ENCODE measurements at places on chromosomes 1 and 21. TPM values are rescaled to one million over a fixed set of nuclear protein-coding genes. Genes with fewer than 3 reads are reported as not detected.

The C1QB gene
- not detected for total RNA-seq

The SPRR1A gene
- total RNA-seq, result not detected

The XPR1 gene
- total RNA-seq, result 111 TPM

The GREM2 gene
- 44.0 TPM for total RNA-seq

The BECN2 gene
- total RNA-seq, result not detected

The MYCL gene
- 0.77 TPM for total RNA-seq

The OR2L3 gene
- total RNA-seq, result not detected
